ENCODE measurements at places on chromosomes 12 and 14.

DNA sequence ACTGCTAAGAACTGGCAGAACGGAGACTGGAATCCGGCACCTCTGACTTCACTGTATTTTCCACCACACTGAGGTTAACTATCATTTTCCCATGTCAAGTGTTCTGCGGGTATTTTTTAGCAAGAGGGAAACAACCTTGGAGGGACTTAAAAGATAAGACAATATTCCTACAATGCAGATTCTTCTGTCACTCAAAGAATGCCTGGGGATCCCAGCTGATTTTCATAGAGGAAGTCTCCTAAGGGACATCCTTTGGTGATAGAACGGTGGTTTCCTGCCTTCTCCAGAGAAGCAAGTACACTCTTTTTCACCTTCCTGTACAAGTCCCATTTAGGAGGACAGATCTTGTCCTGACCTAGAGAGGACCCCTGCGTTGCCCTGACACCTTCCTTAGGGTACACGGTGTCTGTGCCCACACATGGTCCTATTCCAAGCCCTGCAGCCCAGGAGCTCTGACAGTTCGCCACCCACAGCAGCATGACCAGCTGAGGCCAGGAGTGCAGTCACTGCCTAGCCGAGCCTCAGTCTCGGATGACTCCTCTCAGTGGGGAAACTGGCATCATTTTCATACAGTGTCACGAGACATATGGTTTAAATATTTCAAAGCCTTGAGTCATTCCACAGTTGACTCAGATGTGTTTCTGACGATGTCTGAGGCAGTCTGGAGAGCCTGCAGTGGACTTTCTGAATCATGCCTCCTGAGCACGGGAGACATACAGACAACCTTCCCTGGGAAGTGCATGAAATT is 181.3 kb upstream of the FKBP4 start:
- no peak for DNase-seq

DNA sequence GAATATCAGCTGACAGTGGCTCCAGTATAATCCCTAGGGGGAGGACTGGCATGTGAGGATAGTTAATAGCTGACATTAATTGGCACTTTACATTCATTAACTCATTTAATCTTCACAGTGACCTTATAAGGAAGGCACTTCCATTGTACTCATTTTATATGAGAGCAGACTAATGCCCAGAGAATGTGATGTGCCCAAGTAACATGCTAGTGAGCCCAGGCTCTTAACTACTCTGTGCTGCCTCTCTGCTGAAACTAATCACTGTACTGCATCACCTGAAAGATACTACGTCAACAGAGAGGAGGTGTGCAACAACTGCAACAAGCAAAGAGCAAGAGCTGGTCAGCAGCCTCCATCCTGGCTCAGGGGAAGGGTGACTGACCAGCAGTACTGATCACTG is 40.1 kb downstream of the GALNT4 start:
- DNase-seq: no peak

DNA sequence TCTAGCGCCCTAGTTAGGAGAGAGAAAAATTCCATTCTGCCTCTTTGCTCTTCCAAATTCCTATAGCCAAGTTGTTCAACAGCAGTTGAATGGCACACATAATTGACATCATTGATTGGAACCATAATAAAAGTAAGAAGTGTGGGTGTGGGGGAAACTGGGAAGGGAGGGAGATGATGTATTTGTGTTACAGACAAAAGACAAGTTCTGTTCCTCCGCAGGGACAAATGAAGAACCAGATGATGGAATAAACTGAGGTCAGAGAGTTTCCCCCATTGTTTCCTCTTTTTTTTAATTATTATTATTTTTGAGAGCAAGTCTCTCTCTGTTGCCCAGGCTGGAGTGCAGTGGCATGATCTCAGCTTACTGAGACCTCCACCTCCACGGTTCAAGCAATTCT is 34.9 kb downstream of the GDF11 start:
- DNase-seq: no peak

DNA sequence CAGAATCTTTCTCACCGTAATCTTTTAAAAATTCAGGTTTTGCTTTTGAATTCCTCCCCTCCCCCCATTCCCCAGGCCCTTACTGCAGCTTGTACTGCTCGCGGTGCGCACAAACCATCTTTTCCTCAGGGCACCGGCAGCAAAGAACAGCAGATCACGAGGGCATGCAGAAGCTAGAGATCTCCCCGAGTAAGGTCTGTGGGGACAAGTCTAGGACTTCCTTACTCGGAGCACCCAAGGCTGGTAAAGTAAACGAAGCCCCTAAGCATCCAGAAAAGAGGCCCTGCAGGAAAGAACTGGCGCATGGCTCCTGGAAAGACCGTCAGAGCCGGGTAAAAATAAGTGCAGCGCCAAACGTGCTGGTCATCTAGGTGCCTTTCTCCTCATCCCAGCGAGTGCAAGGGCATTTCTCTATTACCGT is 727 bp downstream of the LDHB start:
- no peak for DNase-seq

- no peak for DNase-seq
Observed at GRCh38 chr14:98897605-98898309, 374.2 kb downstream of the BCL11B start.

DNA sequence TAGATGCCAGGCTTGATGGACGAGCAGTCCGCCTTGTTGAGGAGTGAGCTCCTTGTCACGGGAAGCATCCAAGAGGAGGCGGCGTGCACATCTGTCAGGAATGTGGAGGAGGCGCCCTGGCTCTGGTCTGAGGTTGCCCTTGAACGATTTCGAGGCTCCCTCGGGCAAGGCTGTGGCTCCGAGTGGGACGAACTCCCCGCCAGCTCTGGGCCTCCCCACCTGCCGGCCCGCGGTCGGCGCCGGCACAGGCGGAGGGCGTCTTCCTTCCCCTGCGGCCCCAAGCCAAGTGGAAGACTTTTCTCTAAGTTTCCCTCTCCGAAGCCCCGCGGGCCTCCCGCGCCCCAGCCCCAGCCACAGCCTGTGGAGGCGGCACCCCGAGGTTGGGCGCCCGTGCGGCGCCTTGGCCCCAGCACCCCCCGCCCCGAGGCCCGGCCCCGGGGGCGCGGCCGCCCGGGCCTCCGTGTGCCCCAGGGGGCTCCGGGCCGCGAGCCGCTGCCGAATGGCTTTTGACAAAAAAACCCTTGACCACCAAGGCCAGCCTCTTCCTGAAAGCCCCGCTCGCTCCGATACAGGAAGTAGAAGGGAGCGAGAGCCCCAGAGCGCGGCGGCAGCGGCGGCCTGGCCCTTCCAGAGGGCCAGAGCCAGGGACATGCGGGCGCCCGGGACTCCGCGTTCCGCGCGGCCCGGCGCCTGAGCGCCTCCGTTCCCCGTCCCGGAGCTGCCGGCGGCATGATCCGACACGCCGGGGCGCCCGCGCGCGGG is at the start of gene RIN3:
Gene RIN3, plus strand, starts transcription at position 578 of the 762 bp plus-strand sequence. Its CDS starts 152 bp downstream, at position 730.
- DNase-seq: peak; percentile 85

DNA sequence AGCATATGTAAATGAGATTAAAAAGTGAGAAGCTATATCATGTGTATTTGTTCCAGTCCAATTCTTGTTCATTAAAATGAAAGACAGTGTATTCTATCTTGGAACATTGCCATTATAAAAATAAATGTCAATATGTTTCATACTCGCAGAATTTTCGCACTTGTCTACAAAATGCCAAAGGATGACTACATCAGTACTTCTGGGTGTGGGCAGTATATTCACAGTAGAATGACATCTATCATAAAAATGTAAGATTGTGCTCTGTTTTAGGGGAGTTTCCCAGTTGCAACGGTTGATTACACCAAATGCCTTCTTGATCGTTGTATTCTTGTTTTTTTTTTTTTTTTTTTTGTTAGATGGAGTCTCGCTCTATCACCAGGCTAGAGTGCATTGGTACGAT is 292.3 kb upstream of the E2F7 start:
- DNase-seq: no peak

DNA sequence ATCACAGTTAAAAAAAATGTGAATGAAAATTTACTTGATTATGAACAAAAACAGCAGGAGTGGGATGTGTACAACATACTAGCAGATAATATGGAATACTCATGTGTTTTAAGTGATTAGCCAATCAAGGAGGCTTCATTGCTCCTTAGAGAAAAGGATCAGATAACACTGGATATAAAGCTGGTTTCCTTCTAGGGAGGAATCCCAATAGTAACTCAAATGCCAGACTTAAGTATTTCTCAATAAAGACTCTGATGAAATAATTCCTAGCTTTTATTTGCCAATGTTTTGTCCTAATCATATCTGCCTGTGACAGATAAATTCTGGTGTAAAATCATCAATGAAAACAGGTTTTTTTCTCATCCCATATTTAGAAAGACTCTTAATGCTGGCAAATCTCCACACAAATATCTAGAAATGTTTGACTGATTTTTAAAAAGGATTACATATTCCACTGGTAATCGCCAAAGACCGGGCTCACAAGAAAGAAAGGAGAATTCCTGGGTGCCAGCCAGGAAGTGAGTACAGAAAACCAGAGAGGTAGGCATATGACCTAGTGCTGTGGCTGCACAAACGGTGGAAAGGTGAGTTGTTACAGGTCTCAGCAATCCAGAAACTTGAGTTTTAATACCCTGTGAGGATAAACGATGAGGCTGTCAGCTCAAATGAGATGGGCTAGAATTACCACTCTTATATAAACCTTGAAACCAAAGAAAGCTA is 108.6 kb upstream of the TTC7B start:
- no peak for DNase-seq
